Renal cortex interstitium (tissue), 15 donors: ENCODE measurements at places on chromosomes 5 and 9. TPM values are rescaled to one million over a fixed set of nuclear protein-coding genes. Genes with fewer than 3 reads are reported as not detected.

DNA sequence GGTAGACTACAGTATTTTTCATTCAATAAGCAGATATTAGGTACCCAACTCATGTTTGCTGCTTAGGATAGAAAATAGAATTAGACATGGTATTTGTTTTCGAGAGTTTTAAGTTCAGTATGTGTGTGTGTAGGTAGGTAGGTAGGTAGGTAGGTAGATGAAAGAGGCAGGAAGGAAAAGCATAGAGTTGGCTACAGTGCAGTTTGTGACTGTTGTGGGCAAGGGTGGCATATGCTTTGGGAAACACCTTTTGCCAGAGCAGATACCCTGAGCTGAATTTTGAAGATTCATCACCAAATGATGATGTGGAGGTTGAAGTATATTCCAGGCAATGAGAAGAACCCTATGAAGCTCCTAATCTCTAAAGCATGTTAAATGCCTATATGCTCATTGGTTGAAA, 20.0 kb upstream of the PCSK5 start:
- no peak for DNase-seq

DNA sequence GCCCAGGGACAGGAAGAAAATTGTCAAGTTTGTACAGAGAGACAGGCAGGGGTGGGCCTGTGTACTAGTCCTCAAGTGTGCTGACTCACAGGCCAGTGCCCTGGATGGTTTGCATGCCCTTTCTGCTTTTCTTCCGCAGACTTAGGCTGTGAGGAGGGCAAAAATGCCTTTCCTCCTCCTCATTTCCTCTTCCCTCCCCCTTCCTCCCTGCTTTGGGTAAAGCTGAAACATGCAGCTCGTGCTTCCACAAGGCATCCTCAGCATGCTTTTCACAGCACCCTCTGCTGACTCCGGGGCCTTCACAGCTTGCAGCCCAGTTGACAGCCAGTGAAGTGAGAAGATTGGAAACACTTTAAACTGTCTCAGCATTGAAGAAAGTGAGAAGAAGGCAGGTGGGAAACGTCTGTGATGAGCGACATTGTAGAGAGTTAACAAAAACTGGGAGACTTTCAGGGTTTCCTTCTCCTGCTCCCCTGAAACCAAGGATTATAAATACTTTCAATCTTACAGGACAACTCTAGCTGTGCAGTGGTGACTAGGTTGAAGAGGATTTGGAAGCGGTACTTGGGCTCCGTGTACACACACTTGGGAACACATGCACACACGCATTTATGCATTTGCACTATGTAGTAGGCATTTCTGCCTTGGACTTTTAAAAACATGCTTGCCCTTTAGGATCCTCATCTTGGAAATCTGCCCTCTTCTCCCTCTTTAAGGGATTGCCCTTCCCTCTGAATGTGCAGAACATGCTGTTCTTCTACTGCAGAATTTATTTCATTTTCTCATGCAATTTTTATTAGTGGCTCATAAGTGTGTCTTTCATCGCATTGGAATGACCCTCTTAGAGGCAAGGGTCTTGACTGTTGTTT, 138.8 kb downstream of the GRIA1 start:
- no peak for DNase-seq

MACROH2A1 gene
- polyA plus RNA-seq, result 217 TPM

GRCh38 chr9:5876026-5876425, 14.7 kb upstream of the MLANA start:
- DNase-seq, result no peak

GRCh38 chr9:91035825-91036208, 234.2 kb downstream of the SYK start:
- DNase-seq, result no peak

DNA sequence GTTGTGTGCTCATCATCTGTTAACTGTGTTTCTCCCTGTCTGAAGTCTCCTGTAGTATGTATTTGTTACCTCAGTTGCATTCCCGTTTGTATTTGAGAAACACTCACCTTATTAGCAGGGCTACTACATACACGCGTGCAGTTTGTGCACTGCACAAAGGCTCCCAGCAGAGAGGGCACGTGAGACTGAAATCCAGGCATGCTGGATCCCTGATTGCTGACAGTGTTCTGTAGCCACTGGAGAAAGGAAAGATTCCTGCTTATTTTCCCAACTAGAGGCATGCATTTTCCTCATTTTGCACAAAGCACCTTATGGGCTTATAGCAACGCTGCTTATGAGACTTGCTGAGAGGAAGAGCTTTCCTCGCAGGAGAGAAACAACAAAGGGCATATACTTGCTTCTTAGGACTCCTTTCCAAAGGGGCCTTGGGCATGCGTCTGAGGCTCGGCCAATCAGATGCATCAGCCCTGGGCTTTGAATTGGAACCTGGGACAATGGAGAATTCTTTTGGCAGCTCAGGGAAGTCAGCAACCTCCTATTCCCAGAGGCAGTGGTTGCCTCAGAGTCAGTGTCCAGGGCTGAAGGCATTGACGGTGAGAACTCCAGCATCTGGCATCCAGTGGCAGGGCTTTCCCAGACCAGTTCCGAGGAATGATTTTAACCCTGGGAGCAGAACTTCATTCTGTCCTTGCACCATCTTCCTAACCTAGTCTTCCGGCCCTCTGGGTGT, 9.9 kb upstream of the MEGF10 start:
- no peak for DNase-seq

DNA sequence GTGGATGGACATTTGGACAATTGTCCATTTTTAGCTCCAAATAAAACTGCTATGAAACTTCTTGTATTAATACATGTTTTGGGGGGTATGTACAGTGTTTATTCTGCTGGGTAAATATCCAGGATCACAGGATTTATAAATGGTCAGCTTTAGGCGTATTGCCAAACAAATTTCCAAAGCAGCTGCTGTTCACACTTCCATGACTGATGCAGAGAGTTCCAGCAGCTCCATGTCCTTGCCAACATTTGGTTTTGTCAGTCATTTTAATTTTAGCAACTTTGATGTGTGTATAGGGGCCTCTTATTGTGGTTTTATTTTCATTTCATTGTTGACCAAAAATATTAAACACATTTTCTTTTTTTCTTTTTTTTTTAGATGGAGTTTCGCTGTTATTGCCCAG, 9.8 kb upstream of the SUSD1 start:
- no peak for DNase-seq

FAM219A gene
- 16.0 TPM for polyA plus RNA-seq

TXNDC8 gene
- polyA plus RNA-seq, result not detected

- no peak for DNase-seq
These were observed 123.0 kb upstream of the GRIA1 start for GRCh38 chr5:153367466-153367865.

DNA sequence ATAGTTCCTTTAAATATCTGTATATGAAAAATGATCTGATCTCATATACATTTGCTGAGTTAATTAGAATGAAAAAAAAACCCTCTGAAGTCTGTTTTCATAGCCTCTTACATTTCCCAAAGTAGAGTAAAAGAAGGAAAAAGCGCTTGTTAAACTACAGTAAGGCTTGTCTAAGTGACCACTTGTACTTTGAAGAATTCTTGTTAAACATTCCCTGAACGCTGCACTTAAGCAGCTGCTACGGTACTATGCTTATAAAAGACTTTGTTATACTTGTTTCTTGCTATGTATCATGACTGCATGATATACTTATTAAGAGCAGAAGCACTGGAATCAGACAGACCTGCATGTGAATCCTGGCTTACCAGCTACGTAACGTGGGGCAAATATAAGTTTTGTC, 81.7 kb upstream of the MTAP start:
- no peak for DNase-seq

- no peak for DNase-seq
These were observed 111.9 kb downstream of the ROR2 start for GRCh38 chr9:91837981-91838731.

DNA sequence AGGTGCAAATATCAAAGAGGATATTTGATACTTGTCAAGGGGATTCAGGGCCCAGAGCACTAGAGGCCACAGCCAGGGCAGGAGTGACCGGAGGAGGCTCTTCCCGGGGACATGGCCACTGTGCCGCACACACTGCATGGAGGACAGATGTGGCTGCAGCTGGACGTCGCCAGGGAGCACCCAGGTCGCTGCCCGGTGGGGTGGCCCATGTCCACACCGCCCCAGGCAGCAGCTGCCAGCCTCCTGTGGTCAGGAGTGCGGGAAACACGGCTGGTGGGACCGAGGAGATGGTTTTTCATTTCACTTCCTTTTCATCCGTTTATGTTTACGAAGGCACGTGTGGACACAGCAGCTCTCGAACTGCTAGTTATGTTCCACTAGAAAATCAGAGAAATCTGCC, 15.1 kb downstream of the SEC16A start:
- no peak for DNase-seq

IL17B gene
- polyA plus RNA-seq, result 1.4 TPM

GRCh38 chr9:112757282-112757883, 6.8 kb downstream of the SNX30 start:
- no peak for DNase-seq

OLFM1 gene
- polyA plus RNA-seq, result 2.5 TPM

GRCh38 chr9:106307670-106308069, 555.3 kb upstream of the ZNF462 start:
- DNase-seq, result no peak

DNA sequence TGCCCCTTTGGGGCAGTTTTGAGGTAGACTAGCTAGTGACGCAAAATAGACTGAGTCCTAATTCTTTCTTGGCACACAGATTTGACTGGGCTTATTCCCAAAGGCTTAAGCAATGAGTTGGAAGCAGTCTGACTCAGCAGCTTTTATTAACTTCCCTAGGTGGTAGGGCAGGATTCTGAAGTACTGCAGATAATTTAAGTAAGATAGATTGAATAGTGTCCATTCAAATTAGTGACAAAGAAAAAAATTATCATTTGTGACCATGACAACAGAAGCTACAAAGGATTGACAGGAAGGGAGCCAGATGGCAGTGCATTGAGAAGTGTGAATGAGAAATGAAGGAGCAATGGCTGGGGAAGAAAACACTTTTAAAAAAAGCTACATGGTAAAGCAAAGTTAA, 649.4 kb downstream of the CDH9 start:
- DNase-seq, result no peak

OR1J2 gene
- polyA plus RNA-seq, result not detected

- DNase-seq, result no peak
These were observed 53.4 kb upstream of the FBXL7 start for GRCh38 chr5:15446552-15446951.

DNA sequence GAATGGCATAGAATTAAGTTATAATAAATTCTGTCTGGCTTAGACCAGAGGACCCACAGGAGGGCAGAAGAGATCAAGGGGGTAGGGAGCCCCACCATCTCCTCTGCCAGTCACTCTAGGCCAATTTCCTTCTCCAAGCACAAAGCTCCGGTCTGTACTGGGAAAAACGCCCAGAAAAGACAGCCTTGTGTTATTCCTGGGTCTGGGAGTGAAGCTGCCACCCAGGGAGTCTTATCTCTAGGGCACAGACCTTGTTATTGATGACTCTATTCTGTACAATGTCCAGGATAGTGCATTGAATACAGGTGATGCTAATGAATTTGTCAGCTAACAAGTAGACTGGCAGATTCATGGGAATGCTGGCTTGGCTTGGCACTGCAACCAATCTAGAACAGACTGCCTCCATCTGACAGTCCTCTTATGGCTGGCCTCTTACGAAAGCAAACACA, 60.7 kb downstream of the MED27 start:
- DNase-seq, result no peak

- DNase-seq, result no peak
These were observed 48.8 kb downstream of the MLANA start for GRCh38 chr9:5939530-5939929.

SLC6A7 gene
- 0.22 TPM for polyA plus RNA-seq

PCDHB10 gene
- 6.8 TPM for polyA plus RNA-seq

DNA sequence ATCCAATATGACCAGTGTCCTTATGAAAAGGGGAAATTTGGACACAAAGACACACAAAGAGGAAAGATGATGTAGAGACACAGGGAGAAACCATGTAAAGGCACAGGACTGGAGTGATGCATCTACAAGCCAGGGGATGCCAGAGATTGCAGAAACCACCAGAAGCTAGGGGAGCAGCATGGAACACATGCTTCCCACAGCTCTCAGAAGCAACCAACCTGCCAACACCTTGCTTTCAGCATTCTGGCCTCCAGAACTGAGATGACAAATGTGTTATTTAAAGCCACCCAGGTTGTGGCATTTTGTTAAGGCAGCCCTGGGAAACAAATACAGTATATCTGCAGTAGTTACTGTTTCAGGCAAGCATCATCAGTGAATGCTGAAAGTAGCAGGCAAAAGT, 23.2 kb downstream of the DAP start:
- DNase-seq, result no peak
